C1 segment of cervical spinal cord (tissue), 14 donors: ENCODE measurements at places on chromosomes 7 and 10.

- DNase-seq = peak; percentile 29
Observed at GRCh38 chr10:126387041-126387921, 996 bp downstream of the ADAM12 start.

- DNase-seq = no peak
Observed at GRCh38 chr10:124324856-124325632, 93.7 kb downstream of the OAT start.

GRCh38 chr10:69766161-69766910 lies 35.4 kb upstream of the COL13A1 start:
- peak; percentile 6 for DNase-seq

- DNase-seq = no peak
Observed at GRCh38 chr10:3525832-3526449, 259.1 kb downstream of the KLF6 start.

DNA sequence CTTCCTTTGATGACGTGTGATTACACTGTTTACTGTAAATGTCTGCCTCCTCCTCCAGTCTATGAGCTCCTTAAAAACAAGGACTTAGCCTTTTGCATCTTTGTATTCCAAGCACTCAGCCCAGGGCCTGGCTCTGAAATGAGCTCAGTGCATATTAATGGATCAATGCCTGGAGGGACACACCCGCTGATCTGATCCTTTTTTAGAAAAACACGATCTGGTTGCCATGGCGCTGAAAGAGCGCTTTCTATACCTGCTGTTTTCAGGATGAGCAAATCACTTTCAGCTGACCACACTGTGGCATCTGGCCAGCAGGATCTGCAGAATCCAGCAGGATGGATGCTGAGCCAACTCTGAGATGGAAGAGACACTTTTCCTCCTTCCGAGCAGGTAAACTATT lies 37.8 kb upstream of the GARS1 start:
- DNase-seq = peak; percentile 54

DNA sequence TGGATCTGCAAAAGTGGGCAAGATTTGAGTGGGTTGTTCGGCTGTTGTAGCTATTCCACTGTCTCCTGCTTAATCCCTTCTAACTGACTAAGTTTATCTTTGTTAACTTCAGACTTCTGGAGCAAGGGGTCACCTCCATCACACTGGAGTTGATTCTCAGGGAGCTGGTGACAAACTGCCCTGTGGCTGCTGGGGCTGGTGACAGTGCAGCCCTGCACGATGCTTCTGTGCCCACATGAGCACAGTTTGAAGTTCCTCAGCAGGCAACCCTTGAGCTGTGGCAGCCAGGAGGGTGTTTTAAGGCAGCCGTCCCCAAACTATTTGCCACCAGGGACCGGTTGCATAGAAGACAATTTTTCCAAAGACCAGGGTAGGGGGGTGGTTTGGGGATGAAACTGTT lies 40.5 kb downstream of the ADRB1 start:
- DNase-seq = no peak

GRCh38 chr10:124127965-124128810 lies 34.8 kb upstream of the CHST15 start:
- DNase-seq = no peak

DNA sequence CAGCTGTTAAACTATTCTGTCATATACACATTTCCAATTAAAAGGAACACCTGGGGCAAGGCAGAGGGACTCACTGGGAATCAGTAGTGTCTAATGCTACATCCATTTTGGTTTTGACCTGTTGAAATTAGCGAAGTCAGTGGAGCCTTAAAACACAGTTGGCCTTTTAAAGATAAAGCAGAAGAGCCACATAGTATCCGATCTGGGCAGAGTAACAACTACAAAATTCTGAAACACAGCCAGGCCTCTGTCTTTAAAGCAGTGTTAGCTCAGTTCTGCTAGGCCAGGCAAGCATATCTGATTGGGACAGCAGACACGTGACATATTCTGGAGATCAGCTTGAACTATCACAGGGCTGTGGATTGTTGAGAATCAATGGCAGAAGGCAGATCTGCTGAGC lies 117.5 kb upstream of the WNT16 start:
- DNase-seq = no peak

DNA sequence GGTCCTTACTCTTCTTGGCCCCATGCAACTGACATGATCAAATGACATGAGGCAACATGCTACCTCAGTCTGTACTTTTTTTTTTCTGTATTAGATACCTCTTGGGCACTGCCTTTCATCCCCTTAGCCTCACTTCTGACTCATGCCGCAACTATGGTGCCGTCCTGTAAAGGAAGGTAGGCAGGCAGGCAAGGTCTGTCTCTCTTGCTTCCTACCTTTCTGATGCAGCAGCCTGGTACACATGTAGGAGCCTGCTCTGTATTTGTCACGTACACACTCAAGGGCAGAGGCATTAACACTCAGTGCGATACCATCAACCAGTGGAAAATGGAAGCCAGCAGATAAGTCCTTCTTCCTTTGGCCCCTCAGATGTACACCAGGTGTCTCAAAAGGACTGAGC lies 146.7 kb downstream of the ATE1 start:
- no peak for DNase-seq

GRCh38 chr10:103699611-103700435 lies 155.6 kb downstream of the SH3PXD2A start:
- peak; percentile 74 for DNase-seq

DNA sequence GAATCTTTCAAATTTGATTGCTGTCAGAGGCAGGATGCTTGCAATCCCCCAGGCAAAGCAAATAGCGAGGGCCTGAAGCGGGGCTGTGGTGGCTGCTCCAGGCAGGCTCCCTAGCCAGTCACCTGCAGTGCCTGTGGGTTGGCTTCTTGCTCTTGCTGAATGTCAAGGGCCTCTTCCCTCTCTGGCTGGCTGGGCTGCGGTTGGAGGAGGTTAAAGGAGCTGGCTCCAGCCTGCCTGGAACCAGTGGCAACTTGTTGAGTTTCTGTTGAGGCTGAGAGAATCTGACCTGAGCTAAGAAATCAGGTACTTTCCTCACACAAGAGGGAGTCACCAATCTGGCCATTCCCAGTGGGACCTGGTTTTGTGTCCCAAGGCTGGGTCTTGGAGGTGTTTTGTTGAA lies 134.7 kb downstream of the TMEM178B start:
- DNase-seq = no peak

DNA sequence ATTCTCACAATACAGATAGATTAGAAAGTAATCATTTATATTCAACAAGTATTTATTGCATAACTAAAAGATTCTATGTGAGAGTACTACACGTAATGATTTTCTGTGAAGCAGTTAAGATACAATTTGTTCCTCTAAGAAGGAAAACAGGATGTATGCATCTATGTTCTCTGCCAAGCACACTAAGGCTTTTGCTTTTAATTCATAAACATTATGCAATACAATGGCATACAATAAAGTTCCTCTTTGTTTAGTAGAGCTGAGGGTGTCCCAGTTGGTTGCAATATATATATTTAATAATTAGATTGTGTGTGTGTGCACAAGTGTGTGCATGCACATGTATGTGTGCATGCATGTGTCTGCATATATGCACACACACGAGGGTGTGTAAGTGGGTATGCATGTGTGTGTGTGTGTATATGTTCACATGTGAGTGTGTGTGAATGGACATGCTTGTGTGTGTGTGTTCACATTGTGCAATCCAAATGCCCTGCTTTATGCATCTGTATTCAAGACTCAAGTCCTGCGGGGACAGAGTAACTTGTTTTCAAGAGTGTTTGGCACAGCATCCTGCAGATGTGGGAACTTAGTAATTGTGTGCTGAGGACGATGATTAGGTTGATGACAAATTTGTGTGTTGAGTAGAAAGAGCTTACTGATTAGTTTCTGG lies 481.5 kb upstream of the KLF6 start:
- DNase-seq = no peak

DNA sequence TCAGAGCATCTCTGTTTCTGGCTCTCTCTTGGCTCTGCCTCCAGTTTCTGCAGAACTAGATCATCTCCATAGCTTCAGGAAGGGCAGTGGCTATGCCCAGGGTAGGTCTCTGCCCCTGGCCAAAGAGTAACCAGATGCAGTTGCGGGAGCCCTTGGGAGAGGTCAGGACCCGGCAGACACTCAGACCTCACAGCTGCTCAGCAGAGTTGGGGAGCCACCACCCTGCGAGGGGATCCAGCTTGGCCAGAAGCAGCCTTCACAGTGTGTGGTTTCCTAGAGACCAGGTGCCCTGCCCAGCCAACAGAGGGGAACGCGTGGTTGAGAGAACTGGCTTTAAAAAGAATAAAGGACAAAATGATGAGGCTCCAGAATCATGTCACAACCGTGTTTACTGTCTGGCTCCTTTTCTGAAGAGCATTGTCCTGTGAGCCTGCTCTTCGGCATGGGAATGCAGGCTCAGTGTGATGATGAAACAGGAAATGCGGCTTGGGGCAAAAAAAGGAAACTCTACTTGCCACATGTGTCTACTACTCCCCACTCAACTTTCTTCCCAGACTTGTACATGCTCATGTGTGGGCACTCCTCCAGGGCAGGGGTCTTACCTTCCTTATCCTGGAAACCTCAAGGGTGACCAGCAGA lies 243.1 kb downstream of the INHBA start:
- peak; percentile 17 for DNase-seq

- no peak for DNase-seq
Observed at GRCh38 chr10:124671486-124672075, 72.6 kb downstream of the FAM53B start.

- DNase-seq = no peak
Observed at GRCh38 chr10:103982639-103983038, 15.7 kb downstream of the SLK start.

DNA sequence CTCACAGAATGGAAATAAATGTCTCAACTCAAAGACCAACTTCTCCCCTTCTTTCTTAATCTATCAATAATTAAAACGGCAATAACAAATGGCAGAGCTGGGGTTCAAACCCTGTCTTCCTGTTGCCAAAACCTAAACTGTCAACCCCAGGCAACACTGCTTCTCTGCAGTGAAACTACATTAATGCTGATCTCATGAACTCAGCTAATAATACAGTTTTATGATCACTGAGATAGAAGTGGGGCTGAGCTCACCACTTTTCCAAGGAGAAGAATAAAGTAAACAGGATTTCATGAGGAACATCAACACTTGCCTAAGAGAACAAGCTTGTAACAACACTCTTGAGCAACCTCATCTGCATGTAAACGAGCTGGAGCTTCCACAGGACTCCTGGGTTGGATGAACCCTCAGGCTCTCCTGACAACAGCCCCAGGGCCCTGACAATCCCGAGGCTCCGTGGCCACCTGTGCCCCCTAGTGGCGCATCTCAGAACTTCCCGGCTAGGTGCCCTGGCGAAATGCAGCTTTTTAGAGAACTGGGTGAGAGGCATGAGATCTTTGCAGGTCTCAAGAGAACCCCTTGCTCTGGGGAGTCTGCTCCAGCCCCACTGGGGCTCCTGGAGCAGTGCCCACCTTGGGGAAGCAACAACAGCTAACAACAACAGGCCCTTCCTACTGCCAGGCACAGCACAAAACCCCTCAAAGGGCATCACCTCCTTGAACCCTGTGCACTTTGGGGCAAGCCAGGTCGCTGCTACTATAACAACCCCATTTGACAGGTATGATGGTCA lies 169.3 kb downstream of the SH3PXD2A start:
- peak; percentile 74 for DNase-seq

DNA sequence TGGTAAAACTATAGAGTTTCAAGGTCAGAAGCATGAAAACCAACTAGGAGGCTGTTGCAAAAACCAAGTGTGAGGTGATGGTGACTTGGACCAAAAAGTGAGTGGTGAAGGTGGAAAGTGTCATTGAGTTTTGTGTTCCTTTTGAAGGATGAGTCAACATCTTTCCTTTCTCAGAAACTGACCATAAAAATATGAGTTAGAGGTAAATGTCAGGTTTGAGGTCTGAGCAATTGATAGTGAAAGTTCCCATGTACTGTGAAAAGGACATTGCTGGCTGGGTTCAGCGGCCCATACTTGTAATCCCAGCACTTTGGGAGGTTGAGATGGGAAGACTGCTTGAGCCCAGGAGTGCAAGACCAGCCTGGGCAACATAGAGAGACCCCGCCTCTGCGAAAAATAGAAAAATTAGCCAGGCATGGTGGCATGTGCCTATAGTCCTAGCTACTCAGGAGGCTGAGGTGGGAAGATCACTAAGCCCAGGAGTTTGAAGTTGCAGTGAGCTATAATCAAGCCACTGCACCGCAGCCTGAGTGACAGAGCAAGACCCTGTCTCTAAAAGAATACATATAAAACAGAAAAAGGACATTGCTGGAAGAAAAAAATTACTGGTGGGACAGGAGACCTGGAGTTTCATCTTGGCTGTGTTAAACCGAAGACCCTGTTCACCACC lies 89.3 kb upstream of the ARID5B start:
- no peak for DNase-seq

DNA sequence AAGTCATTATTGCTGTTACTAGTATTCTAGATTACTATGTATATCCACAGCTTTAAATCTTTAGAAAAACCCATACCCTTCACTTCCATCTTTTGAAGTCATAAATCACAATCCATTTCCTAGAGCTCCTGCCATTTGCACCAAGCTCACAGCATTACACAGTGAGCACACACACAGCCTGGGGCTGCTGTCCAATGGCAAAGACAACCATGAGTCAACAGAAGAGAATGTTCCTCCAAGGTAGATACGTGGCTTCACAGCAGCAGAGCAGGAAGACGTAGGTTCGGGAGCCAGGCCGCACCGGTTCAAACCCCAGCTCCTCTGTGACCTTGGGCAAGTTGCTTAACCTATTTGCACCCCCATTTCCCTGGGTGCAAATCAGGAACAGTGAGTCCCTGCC lies 234.6 kb downstream of the DIP2C start:
- no peak for DNase-seq

DNA sequence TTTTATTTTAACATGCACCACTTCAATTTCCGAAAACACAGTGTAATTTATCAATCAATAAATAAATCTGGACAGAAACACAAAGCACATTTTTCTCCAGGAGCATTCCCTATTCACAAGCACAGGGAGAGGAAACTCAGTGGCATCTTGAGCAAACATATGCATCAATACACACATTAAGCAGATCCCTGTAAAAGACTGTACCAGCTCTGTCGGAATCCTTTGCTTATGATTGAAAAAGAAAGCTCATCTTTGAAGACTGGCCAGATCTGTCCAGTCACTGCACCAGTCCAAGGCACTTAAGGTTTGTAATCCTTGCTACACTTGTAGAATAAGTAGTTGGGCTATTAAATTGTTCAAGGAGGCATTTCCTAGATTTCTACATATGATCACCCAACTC lies 343.9 kb downstream of the BMPER start:
- no peak for DNase-seq

GRCh38 chr10:99266383-99266782 lies 30.7 kb upstream of the HPSE2 start:
- DNase-seq = no peak

- DNase-seq = no peak
Observed at GRCh38 chr10:113666682-113667252, 2.9 kb upstream of the NRAP start.
